Bone marrow (tissue), 2 donors: ENCODE measurements at places on chromosomes 4 and X.

GRCh38 chrX:153495903-153496589 is 1.3 kb downstream of the BGN start:
- no peak for DNase-seq

DNA sequence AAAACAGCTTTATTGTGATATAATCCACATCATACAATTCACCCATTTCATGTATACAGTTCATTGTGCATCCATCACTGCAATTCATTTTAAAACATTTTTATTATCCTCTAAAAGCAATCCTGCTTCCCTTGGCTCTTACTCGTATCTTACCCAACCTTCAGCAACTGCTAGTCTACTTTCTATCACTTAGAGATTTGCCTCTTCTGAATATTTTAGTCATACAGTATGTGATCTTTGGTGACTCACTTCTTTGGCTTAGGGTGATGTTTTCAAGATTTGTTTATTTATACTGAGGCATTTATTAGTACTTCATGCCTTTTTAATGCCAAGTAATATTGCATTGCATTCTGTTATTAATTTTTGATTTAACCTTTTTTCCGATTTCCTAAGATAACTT is 15.0 kb upstream of the MSMO1 start:
- DNase-seq = no peak

DNA sequence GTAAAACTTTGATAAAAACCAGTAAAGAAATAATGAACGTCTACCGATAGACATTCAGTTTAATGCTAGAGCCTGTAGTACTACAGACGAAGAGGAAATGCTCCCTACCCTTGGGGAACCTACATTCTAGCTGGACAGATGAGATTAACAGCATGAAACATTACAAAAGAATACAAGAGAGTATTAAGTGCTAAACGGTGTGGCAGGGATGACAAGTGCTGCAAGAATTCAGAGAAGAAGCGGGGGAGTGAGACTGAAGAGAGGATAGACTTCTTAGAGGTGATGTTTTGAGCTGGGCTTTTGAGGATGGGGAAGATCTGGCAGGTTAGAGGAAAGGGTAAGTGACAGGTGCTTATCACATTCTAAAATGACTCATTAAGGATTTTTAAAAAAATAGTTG is 52.6 kb upstream of the ESX1 start:
- DNase-seq = no peak

DNA sequence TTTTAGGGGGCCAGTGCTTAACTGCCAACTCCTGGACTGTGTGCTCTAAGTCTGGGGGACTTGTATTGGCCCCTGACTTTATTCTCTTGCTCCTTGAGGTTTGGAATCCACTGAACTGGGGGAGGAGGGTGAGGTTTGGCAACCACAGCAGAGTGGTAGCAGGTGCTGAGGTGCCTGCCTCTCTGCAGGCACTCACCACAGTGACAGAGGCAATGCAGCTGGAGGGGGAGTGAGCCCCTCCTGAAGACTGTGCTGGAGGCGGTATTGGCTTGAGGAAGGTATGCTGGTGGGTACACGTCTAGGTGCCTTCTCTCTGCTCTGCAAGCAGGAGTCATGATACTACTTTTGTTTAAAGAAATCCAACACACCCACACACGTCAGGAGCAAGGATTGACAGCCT is 24.6 kb downstream of the CFAP299 start:
- no peak for DNase-seq
